Ascending aorta (tissue), 2 donors: ENCODE measurements at places on chromosomes 5 and 9. TPM values are rescaled to one million over a fixed set of nuclear protein-coding genes. Genes with fewer than 3 reads are reported as not detected.

Gene FOXD4L3
- not detected for total RNA-seq

Gene CARTPT
- total RNA-seq, result 12.7 TPM

Gene CCNH
- total RNA-seq, result 65.7 TPM

DNA sequence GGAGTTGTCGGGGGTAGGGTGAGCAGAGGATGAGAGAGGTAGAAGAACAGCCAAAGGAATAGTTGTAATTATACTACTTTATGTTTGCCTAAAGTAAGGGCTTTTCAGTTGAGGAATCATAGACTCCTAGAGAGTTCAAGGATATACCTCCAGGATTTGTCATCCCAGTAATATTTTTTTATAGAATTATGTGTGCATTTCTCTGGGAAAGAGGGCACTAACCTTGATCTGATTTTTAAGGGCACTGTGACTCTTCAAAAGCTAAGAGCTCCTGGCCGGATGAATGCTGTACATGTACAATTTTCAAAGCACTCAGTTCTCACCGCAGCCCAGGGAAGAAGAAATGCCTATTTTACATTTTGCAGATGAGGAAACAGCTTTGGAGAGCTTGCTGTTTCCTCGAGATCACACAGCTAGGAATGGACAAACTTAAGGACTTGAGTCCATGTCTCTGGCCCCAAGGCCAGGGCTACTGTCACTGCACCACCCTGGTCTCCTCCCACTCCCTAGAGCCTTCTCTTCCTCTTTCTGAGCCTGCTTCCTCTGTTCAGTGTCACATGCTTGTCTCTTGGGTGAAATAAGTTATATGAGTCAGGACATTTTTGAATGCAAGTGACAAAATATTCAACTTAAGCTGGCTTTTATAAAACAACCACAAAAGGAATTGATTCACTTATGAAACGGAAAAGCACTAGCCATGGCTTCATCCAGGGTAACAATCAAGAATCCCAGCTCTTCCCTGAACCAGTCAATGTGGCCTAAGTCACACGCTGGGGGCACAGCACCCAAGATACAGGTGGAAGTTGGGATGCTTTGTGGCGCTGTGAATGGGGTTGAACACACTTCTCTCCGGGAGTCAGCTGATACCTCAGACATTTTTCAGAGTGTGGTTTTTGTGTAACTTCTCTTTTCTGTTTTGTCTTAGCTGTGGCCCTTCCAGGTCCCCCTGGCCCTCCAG, 45.7 kb upstream of the TGFBR1 start:
- DNase-seq, result no peak

DNA sequence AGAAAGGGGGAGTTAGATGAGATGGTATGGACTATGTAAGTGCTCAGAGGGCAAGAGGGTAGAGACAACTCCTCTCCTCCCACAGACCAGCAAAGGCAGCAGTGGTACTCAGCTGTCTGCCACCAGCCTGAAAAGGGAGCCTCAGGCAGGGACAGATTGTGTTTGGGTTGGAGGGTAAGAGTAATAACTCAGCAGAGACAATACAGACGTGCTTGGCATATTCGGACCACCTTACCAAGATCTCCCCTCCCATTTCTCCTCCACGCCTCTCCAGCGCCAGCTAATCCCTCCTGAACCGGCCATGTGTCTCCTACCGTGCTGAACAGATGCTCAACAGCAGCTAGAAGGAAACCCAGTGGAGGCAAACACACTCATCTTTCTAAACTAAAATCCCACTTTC, 180.8 kb downstream of the ASTN2 start:
- DNase-seq, result no peak

DNA sequence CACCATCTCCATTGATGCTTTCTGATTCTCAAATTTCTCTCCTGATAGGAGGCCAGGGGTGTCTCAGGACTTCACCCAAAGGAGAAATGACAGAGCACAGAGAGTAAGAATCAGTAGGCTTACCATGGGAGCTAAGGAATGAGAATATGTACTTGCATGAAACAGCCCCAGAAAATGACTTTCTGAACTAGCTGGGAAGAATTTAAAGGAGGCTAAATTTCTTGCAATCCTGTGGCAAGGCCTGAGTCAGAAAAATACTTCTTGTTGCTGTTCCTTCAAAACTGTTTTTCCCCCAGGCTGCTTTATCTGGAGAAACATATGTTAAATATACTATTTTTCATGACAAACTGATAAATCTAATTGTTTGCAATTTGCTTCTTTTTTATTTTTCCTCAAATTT, 53.4 kb upstream of the FBXL7 start:
- DNase-seq, result no peak

- no peak for DNase-seq
Observed at GRCh38 chr5:158958021-158958994, 141.4 kb downstream of the EBF1 start.

DNA sequence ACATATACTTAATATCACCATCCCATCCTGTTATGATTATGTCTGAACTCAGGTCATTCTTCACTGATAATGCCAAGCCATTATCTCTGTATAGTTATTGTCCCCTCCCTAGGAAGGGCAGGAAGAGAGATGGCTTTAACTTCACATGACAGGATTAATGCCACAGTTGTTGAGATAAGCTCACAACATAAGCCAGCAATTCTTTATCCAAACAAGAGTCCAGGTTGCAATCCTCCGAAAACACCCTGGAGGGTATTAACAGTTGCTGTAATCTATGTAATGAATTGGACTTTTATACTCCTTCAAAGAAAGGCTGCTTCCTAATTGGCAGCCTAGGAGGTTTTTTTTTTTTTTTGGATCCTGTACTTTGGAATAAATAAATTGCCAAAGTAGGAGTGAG, 779.4 kb downstream of the SEMA5A start:
- DNase-seq, result no peak

DNA sequence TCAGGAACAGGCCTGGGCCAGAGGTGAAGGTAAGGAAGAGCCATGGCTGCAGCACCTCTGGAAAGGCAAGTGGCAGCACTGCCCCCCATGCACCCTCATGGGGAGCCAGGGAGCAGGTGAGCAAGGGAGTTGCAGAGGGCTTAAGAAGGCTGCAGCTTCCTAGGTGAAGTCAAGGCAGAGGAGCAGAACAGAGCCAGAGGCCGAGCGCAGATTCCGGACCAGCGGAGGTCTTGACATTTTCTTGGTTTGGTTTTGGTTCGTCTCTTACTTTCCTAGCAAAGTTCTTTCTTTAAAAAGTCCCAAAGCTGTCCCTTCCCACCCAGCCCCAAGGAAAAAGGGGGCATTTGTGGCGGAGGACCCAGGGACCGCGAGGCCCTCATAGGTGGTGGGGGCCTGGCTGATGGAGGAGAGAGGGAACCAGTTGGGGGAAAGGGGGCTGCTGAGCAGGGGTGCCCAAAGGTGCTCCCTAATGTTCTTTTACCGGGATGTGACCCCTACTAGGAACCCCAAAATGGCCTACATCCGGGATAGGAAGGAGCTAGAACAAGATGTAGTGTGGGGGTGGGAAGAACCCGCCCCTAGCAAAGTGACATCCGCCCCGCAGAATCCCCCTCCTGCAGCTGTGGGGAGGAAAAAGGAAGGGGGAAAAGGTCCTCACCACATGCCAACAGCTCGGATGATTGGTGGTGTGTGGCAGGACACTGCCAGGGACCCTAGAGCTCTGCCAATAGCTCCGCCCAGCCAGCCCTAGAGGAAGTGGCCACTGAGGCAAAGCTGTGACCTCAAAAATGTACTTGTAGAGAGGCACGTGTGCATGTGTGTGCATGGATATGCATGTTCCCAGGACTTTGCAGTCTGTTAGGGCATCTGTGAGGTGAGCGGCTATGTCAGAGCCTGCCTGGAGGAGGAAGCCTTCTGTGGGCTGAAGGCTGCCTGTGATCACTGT, 914 bp upstream of the CD72 start:
- peak; percentile 63 for DNase-seq

GRCh38 chr9:2138646-2139045, 123.5 kb downstream of the SMARCA2 start:
- DNase-seq, result no peak

GRCh38 chr5:152104211-152104610, 179.6 kb upstream of the GLRA1 start:
- no peak for DNase-seq

DNA sequence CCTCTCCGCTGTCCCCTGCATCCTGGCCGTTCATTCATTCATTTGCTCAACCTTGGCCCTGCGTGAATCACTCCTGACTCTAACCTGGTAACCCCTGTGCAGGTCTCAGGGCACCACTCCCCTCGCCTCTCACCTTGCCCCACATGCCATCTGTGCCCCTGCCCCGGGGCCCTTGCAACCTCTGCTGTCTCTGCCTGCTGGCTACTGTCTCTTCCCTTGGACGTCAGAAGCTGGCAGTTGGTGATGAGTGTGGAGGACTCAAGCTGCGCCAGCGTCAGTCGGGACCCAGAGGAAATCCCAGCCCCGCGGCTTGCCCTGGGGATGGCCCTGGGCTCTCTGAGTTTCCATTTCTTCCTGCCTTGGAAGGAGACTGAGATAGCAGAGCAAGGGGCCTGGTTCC, 154.9 kb downstream of the OLFM1 start:
- DNase-seq, result no peak

DNA sequence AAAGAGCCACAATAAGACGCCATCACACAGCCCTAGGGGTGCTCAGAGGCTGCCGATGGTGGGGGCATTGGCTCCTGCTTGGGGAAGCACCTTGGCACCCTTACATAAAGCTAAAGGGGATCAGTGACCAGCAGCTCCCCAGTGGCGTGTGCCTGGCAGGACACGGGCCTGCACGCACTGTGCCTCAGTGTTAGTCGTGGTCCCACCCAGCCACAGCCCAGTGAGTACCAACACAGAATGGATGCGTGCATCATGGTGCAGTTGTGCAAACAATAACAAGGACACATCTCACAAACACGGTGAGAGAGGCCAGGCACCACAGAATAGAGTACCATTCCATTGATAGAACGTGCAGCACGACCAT, 103.2 kb downstream of the WNK2 start:
- DNase-seq, result no peak

- DNase-seq, result no peak
Observed at GRCh38 chr5:75202935-75203334, 33.7 kb downstream of the ANKRD31 start.
